ENCODE measurements at places on chromosomes 4 and X.

DNA sequence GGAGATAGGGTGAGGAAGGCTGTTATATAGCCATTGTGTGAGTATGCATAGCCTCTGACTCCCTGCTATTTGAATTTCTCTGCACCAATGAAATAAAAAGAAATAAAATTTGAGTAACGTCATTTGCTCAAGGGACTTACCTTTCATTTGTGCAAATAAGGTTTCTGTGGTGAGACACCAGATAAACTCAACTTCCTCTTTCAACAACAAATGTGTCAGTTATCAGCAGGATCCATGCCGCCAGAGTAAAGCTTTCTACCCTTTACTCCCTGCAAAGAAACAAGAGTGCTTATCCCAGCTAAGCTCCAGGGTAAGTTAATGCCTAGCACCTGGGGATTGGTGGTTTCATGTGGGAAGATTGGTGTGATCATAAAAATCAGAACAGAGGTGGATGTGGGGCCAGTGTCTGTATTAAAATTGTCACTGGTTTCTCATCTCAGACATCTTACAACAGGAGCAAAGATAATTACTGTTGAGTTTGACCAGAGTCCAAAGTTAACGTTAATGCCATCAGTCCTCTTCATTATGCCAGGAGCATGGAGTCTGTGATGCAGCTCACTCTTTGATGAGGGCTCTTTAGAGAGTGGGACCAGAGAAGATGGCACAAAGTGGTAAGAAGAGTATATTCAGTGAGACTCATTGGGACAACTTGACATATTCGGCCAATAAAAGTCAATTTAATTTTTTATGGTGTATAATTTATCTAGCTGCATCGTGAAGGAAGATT, at the start of gene P2RY10:
P2RY10 (plus strand) TSS at position 206 of the 727 bp plus-strand sequence. CDS start 15,130 bp downstream, outside the sequence.
- DNase-seq, result no peak

GRCh38 chrX:40105835-40106675, 8.3 kb upstream of the BCOR start:
- peak; percentile 61 for DNase-seq

DNA sequence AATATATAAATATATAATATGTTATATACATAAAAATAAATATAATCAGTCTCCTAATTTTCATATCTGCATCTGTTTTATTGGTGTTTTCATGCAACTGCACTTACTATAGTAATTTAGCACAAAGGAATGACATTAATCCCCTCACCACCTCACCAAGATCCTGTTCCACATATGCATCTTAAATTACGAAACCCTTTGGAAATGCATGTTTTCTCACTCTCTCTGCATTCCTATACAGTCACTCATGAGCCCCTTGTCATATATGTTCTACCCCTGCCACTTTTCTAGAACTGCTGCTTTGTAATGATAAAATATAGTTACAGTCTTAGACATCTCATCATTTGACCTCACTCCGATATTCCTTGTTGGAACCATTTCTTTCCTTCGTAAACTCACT, 728.7 kb upstream of the SLIT2 start:
- DNase-seq, result no peak

DNA sequence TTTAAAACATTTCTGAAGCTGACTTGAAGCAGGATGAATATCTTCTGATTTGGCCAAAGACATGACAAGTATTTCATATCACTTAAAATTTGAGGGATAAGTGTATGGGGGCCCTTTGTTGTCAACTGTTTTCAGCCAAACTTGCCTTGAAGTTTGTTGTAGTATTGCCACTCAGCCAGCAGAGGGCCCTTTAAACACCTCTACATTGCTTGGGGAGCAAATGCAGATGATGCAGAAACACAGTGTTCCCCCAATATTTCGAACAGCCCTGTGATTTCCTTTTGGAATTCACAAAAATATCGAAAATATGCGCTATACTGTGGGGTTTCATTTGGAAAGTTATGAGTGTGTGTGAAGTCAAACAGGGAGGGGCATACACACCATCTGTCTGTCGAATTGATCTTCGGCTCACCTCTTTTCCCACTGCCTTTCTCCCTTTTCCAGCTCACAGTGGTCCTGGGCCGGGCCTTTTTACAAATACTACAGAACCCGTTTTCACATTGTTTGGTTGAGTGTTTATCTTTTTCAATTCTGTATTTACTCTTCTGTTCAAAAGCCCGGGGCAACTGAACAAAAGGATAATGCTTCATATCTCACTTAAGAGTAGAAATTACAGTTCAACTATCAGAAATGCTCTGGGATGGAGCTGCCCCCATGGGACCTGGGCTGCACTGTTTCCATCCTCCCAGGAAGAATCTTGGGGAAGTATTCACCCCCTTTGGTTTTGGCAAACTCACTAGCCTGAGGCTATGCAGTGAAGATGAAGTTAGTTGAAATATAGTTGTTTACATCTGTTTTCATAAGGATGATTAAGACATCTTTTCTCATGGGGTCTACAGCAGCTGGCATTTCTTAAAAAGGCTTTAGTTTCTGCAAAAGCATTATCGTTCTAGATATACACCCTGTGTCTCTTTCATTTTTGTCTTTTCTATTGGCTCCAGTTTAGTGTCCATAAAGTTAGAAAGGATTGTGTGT, 137.6 kb downstream of the EGF start:
- peak; percentile 23 for DNase-seq

- no peak for DNase-seq
Observed at GRCh38 chr4:134740290-134740689, 538.7 kb upstream of the PABPC4L start.

DNA sequence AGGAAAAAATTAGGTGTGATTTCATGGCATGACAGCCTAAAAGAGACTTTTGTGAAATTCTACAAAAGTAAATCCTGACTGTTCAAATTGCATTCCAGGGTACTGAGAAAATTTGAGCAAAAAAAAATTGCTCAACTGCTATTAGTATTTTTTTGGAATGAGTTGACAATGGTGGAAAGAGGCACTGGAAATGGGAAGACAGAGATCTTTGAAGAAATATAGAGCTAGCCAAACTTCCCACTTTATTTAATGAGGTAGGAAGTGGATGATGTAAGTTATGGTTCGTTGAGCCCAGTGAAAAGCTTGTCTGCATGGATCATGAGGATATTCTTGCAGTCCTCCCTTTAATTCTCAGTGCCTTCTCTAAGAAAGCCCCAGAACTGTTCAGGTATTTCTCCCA, 183.8 kb downstream of the PTTG2 start:
- DNase-seq, result no peak

GRCh38 chr4:14621731-14622463, 380.4 kb upstream of the CPEB2 start:
- DNase-seq, result no peak

- no peak for DNase-seq
Observed at GRCh38 chr4:177228599-177228998, 81.1 kb upstream of the NEIL3 start.

DNA sequence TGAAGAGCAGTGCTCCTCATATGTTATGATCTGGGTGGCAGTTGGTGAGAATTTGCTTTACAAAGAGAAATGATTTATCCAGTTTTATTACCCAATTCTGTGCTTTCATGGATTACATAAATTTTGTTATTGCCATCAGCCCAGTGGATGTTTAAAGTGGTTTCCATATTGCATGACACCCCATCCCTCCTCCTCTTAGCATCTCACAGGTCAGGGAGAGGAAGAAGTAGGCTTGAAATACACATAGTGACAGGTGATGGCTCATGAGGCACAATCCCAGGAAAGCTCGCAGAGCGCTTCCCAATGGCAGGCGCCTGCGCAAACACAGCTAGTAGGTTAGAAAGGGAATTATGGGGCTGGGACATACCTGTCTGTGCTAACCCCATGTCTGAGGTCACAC, 47.7 kb upstream of the GATB start:
- no peak for DNase-seq

DNA sequence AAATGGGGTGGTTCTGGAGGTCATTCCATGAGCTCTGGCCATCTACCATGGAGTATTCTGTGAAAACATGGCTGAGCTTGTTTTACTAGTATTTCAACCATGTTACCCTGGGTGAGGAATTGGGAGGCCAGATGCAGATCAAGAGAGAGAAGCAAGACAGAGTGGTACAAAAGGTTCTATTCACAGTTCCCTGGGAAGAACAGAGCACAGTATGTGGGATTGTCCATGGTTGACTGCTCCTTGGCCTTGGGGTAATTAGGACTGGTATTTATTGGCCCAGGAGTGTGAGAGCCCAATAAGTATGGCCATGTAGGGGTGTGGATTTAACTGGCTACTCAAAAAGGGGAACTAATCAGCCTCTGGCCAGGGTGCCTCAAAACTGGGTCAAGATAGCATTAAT, 239.7 kb upstream of the GATB start:
- DNase-seq, result no peak

DNA sequence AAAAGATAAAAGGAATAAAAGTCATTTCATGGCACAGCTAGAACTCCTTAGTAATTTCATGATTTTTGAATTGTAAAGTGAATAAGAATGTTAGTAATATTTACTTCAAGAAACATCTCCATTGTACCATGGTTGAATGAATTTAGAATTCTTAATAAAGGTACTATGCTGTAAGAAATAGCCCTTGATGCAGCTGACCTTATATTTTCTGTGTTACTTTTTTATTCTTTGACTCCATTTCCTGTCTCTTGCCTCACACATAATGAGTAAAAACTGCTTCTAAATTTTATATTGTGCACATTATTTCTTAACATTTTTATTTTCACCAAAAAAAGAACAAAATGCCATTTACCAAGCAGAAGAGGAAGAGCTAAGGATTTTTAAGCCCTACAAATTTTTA, 81.9 kb upstream of the PDHA2 start:
- no peak for DNase-seq

DNA sequence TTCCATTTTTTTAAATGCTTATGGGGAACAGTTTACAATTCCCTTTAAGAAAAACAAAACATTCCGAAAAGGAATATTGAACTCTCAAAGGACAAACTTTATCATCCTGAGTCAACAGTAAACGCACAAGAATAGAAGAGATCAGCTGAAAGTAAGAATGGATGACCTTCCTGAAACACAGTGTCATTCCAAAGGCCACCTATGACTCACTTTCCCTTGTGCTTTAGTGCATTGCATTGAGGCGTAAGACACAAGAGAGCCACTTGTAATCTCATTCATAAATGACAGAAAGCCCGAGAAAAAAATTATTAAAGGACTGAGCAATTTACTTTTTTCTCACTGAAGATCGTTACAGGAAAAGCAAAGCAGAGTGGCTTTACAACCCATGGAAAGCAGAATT, 1062.4 kb upstream of the DIAPH2 start:
- no peak for DNase-seq

GRCh38 chr4:70365479-70365878, 4.9 kb downstream of the SMR3A start:
- no peak for DNase-seq

DNA sequence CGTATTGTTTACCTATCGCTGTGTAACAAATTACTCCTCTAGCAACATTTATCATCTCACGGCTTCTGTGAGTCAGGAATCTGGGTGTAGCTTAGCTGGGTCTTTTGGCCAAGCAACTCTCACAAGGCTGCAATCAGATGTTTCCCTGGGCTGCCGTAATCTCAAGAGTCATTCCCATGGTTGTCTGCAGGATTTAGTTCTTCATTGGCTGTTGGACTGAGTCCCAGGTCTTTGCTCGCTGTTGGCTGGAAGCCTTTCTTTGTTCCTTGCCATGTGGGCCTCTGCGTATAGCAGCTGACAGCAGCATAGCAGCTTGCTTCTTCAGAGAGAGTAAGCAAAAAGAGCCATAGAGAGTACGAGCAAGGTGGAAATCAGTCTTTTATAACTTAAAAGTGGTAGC, 16.8 kb downstream of the POLR2B start:
- no peak for DNase-seq

- no peak for DNase-seq
Observed at GRCh38 chr4:180197471-180197870, 2045.7 kb upstream of the TENM3 start.

DNA sequence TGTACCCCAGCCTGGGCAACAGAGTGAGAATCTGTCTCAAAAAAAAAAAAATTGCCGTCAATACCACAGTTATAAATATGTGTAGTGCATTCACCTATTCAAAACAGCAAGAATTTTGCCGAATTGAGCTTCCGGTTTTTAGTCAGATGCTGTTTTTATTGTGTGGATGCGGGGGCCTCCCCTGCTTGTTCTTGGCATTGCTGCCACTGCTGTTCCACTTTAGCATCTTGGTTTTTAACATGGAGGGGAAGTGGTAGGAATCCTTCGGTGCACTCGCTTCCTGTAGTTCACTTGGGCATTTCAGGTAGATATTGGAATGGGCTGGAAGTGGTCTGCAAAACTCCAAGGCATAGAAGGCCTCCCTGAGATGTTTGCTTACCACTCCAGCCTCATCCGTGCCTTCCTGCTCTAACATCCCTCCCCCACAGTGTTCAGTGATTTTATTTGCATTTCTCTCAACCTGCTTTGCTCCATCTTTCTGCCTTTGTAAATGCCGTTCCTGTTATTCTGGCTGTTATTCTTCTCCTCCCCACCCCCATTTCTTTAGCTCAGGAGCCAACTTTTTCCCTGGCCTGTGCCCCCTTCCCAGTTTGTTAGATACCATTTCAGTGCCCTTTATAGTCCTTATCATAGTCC, 25.5 kb downstream of the MOB1B start:
- peak; percentile 5 for DNase-seq

- DNase-seq, result no peak
Observed at GRCh38 chr4:184279496-184280061, 61.9 kb upstream of the ENPP6 start.

GRCh38 chr4:68148800-68149685, 19.4 kb upstream of the TMPRSS11F start:
- DNase-seq, result no peak

DNA sequence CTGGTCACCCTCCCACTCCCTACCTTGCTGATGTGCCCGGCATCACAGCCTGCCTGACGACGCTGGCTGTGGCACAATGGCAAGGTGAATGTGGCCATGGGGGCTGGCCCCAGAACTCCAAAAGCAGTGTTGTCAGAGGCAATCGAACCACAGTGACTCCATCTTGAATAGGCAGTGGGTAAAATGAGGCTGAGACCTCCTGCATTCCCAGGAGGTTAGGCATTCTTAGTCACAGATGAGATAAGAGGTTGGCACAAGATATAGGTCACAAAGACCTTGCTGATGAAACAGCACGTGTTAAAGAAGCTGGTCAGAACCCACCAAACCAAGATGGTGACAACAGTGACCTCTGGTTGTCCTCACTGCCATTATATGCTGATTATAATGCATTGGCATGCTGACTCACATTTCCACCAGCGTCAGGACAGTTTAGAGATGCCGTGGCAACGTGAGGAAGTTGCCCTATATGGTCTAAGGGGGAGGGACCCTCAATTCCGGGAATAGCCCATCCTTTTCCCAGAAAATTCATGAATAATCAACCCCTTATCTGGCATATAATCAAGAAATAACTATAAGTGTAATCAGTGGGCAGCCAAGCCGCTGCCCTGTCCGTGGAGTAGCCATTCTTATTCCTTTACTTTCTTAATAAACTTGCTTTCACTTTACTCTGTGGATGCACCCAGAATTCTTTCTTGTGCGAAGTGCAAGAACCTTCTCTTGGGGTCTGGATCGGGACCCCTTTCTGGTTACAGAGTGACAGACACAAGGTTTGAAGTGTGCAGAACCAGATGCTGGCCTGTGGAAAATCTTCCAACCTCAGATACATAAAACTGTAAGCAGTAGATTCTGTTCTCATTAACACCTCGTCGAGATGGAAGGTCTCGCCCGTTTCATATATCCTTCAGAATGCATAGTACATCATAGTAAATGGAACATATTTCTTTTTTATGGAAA, 26.8 kb upstream of the CLDN24 start:
- DNase-seq, result peak; percentile 29
